ENCODE measurements at places on chromosomes 4 and X.

DNA sequence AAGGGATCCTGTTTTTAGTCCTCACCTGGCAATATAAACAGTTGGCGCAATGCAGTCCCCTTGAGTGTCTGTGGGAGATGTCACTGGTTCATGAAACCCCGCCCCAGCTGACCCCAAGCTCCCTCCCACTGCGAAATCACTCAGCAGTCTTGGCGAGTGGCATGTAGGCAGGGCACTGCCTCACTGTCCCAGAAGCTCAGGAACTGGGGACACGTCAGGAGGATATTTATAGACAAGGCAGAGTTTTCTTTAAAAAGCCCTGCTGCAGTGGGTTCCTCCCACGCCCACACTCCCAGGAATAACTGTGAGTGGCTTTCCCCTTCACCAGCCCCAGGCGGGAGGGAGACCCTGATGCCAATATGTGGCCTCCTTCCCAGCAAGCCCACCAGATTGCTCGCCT is 44.3 kb upstream of the PPP2R2C start:
- no peak for DNase-seq

DNA sequence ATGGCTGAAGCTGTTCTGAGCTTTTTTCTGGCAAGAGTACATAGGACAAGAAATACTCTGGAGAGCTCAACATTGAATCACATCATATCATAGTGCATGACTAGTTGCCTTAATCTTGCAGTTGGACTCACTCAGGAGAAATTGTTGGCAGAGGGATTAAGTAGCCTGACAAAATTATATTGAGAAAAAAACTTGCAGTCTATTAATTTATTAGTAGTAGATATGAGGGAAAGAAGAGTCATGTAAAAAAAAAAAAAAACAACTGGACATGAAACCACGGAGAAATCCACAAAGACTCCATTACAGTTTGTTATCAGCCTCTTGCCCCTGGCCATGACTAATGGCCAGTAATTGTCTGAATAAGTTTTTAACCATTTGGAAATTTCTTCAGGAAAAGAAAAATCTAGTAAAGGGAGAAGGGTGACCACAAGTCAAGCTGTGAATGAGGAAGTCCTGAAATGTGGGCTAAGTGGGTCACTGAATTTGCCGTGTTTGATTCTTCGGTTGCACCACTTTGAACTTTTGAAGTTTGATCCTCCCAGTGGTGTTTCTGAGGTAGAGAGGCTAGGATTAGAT is 45.6 kb downstream of the FHL1 start:
- no peak for DNase-seq

- DNase-seq, result no peak
These were observed 36.7 kb upstream of the NPNT start for GRCh38 chr4:105858466-105859040.

DNA sequence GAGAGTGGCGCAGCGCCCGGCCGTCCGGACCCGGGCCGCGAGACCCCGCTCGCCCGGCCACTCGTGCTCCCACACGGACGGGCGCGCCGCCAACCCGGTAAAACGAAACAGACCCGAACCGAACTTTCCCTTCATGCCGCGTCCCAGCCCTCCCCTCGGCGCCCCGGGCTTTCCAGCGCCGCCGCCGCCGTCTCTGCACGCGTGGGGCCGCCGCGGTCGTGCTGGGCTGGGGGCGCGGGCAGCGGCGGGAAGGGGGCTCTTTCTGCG is 222 bp downstream of the SMAD1 start:
- DNase-seq, result no peak

- DNase-seq, result no peak
These were observed 9.6 kb upstream of the IL13RA1 start for GRCh38 chrX:118717678-118718391.

DNA sequence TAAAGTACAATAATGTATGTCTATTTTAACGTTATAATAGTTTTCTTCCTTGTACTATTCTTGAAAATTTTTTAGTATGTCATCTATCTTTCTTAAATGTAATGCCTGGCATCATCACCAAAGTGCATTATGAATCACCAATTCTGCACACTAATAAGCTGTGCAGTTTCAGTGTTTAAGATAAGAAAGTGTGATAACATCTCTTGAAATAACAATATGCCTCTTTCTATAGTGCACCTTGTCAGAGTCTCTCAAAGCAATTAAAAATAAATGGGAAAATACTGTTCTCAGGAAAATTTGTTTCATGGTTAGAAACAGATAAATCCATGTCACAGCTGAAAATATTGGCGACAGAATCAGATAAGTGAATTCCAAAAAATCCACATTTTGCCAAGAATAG is 457.4 kb upstream of the PCDH10 start:
- no peak for DNase-seq

DNA sequence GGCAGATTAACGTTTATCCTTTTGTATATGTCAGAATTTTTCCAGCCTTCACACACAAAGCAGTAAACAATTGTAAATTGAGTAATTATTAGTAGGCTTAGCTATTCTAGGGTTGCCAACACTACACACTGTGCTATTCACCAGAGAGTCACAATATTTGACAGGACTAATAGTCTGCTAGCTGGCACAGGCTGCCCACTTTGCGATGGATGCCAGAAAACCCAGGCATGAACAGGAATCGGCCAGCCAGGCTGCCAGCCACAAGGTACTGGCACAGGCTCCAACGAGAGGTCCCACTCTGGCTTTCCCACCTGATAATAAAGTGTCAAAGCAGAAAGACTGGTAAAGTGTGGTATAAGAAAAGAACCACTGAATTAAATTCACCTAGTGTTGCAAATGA is 94.8 kb downstream of the TET2 start:
- DNase-seq, result no peak

DNA sequence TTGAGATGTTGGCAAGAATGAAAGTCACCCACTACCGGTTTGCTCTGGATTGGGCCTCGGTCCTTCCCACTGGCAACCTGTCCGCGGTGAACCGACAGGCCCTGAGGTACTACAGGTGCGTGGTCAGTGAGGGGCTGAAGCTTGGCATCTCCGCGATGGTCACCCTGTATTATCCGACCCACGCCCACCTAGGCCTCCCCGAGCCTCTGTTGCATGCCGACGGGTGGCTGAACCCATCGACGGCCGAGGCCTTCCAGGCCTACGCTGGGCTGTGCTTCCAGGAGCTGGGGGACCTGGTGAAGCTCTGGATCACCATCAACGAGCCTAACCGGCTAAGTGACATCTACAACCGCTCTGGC is 12.3 kb downstream of the RPL9 start:
- no peak for DNase-seq
